Glutamatergic neuron (in vitro differentiated cells): ENCODE measurements at places on chromosomes 12 and 14. TPM values are rescaled to one million over a fixed set of nuclear protein-coding genes. Genes with fewer than 3 reads are reported as not detected.
A peak's percentile ranks its signal among the peaks of the same experiment; 100 is the strongest.

DNA sequence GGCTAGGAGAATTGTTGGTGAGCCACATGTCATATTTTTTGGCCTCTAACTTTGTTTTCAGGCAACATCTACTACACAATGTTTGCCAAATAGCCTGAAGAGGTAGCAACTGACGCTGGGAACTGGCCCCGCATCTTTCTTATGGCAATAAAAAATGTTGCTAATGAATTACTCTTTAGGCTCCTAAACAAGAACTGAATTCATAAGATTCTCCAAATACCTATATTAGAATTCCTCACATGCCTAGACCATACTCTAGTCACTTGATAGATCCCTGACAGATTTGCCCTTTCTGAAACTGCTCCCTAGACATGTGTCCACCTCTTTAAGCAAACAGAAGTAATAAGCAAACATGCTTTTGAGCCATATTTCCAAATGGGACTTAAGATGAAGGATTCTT lies 209.0 kb upstream of the ATXN7L3B start:
- H3K4me3 ChIP-seq = no peak overlapping the region
- H3K27me3 ChIP-seq = no peaks in the 10 kb centered on the region
- H3K36me3 ChIP-seq = no peaks in the 10 kb centered on the region
- no peak overlapping the region for H3K27ac ChIP-seq
- no peaks in the 10 kb centered on the region for H3K4me1 ChIP-seq
- no peak for DNase-seq

DNA sequence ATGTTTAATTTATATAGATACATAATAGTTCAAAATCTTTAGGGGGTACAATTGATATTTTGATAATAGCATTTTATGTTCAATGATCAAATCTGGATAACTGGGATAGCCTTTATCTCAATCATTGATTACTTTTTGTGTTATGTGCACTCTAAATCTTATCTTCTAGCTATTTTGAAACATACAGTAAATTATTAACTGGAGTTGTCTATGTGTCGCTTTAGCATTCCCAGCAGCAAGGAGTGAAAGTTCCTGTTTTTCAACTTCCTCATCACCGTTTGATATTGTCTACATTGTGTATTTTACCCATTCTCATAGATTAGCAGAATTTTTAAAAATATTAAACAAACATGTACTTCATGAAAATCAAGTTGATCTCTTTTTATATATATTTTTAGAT lies 1207.4 kb downstream of the TMEM121 start:
- no peak for DNase-seq
- H3K4me1 ChIP-seq = no peaks in the 10 kb centered on the region
- no peak overlapping the region for H3K4me3 ChIP-seq
- no peak overlapping the region for H3K27ac ChIP-seq
- H3K36me3 ChIP-seq = no peaks in the 10 kb centered on the region

The PPP1CC gene
- 137 TPM for total RNA-seq

GRCh38 chr12:122311696-122312095 lies 45.4 kb upstream of the VPS33A start:
- H3K36me3 ChIP-seq = no peaks in the 10 kb centered on the region
- no peak overlapping the region for H3K4me3 ChIP-seq
- no peaks in the 10 kb centered on the region for H3K27me3 ChIP-seq

The GMPR2 gene
- 55.8 TPM for total RNA-seq

DNA sequence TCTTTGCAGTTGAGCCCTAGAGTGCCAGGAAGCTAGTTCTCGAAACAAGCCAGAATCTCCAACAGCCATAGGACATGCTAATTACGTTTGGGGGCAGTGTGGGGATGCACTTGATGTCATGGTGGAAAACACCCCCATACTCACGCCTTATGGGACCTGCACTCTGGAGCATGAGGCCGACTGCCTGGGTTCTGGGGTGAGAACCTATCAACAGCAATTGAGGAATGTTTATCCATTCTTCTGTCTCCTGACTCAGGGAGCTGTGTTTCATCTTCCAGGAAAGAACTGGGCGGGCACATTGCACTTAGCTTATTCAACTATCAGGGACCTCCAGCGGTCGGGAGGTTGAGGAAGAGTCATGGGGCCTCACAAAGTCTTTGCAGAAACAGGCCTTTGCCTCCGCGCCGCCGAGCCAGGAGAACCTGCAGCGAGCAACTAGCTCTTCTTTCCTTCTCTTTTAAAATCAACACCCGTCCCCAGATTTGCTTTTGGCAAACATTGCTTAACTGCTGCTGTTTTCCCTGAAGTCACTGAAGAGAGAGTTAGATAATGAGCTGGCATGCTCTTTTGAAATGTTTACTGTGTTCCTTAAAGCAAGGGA lies 226.1 kb upstream of the DIO3 start:
- peaks cover 6% of the 10 kb centered on the region for H3K4me1 ChIP-seq
- no peak for DNase-seq
- no peaks in the 10 kb centered on the region for H3K36me3 ChIP-seq
- H3K4me3 ChIP-seq = no peak overlapping the region
- H3K27ac ChIP-seq = no peak overlapping the region

GRCh38 chr14:39339003-39339402 lies 93.2 kb downstream of the FBXO33 start:
- H3K36me3 ChIP-seq = no peaks in the 10 kb centered on the region
- H3K4me1 ChIP-seq = no peaks in the 10 kb centered on the region
- H3K27ac ChIP-seq = no peak overlapping the region
- peaks cover 1% of the 10 kb centered on the region for H3K27me3 ChIP-seq

DNA sequence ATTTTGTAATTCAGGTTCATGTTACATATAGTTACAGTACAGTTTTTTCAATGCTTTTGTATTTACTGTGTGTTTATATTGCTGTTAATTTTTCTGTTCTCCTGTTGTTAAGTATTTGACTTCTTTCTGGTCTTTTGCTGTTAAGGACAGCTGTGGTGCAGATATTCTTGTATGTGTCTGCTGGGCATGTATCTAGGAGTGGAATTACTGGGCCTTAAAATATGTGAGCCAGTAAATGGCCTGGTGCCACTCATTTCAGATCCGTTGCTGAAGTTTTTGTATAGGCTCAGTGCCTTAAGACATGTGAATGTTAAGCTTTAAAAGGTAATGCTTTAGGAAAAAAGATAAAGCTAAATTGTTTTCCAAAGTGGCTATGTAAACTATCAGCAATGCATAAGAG lies 87.3 kb downstream of the TTLL5 start:
- DNase-seq = no peak
- no peaks in the 10 kb centered on the region for H3K4me1 ChIP-seq
- H3K27ac ChIP-seq = no peak overlapping the region
- H3K36me3 ChIP-seq = peaks cover 14% of the 10 kb centered on the region
- H3K27me3 ChIP-seq = no peaks in the 10 kb centered on the region

GRCh38 chr14:89773644-89774316 lies 180.8 kb downstream of the EFCAB11 start:
- H3K4me1 ChIP-seq = peaks cover 10% of the 10 kb centered on the region
- DNase-seq = peak; percentile 25
- no peak overlapping the region for H3K4me3 ChIP-seq
- no peaks in the 10 kb centered on the region for H3K36me3 ChIP-seq
- no peaks in the 10 kb centered on the region for H3K27me3 ChIP-seq

GRCh38 chr12:46516933-46517578 lies 144.5 kb upstream of the SLC38A2 start:
- no peaks in the 10 kb centered on the region for H3K36me3 ChIP-seq
- no peak for DNase-seq
- peaks cover 17% of the 10 kb centered on the region for H3K4me1 ChIP-seq
- no peak overlapping the region for H3K4me3 ChIP-seq
- H3K27ac ChIP-seq = no peak overlapping the region

GRCh38 chr14:85527445-85528035 lies 2.4 kb upstream of the FLRT2 start:
- no peak overlapping the region for H3K27ac ChIP-seq
- peaks cover 20% of the 10 kb centered on the region for H3K27me3 ChIP-seq
- H3K36me3 ChIP-seq = no peaks in the 10 kb centered on the region
- H3K4me1 ChIP-seq = peaks cover 20% of the 10 kb centered on the region
- no peak for DNase-seq
- no peak overlapping the region for H3K4me3 ChIP-seq

- H3K4me1 ChIP-seq = peaks cover 3% of the 10 kb centered on the region
- H3K36me3 ChIP-seq = peaks cover 3% of the 10 kb centered on the region
- DNase-seq = peak; percentile 79
- H3K27ac ChIP-seq = no peak overlapping the region
Observed at GRCh38 chr12:30795410-30796312, 40.9 kb upstream of the CAPRIN2 start.

The ARHGEF25 gene
- total RNA-seq = 80.2 TPM

DNA sequence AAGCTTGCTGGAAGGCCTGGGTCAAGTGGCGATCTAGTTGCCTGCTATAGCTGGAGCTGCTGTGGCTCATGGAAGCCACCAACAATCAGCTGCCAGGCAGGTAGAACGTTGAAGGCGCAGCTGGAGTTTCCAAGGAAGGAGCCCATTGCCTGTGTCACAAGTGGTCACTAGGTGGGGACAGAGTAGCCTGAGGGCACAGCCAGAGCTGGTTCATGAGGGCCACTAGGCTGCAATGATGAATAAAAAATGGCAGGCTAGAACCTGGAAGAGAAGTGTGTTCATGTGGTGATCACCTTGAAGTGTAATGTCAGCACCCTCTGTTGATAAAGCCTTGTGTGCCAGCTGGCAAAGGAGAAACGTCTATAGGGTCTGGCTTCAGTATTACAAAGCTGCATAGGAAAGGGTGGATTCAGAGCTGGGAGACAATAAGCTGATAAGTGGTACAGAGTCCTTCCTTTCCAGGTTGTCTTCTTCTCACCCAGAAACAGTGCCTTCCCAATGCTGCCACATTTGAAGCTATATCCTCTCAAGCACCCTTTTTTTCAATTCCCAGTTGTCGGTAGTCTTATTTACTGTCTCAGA lies 165.8 kb downstream of the EMP1 start:
- peak; percentile 79 for DNase-seq
- H3K4me3 ChIP-seq = no peak overlapping the region
- no peaks in the 10 kb centered on the region for H3K4me1 ChIP-seq
- no peaks in the 10 kb centered on the region for H3K36me3 ChIP-seq
- H3K27me3 ChIP-seq = no peaks in the 10 kb centered on the region

- DNase-seq = no peak
- no peaks in the 10 kb centered on the region for H3K36me3 ChIP-seq
- H3K4me3 ChIP-seq = no peak overlapping the region
- no peak overlapping the region for H3K27ac ChIP-seq
- no peaks in the 10 kb centered on the region for H3K27me3 ChIP-seq
Observed at GRCh38 chr12:95723693-95724384, 66.7 kb downstream of the NTN4 start.

The SRRM4 gene
- total RNA-seq = 183 TPM

DNA sequence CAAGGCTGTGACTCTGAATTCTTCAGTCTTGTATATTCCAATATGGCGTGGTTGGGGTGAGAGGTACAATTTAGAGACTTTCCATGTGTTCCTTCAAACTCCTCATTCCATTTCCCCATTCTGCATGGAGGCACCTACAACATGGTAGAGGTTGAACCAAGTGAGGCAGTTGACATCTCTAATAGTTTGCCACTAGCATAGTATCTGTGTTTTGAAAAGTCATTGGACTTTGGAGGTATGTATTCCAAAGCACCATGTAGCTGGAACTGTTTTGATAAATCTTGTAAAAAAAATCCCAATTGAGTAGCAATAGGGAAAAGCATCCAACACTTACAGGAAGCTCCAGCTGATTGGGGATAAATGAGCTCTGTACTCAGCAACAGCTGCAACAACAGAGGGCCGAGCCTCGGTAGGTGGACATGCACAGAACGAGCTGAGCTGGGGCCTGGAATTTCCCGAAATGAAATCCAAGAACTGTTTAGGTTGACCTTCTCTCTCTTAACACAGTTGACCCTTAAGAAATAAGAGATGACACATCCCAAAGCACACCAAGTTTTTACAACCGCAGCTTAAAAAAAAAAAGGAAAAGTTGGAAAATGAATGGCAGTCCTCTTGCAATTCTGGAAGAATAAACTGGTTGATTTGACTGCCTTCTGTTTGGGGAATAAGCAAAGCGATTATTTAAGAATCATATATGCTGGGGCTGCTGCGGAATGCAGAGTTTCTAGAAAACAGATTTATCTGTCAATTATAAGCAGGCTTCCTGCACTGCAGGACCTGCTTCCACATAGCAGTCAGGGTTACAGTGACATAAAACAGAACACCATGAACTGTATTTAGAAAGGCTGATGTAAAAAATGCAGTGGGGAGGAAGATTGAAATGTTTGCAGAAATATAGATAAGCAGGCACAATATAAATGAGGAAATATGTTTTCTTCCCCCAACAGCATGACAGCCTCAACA lies 194.6 kb upstream of the KRR1 start:
- H3K4me3 ChIP-seq = no peak overlapping the region
- peaks cover 17% of the 10 kb centered on the region for H3K4me1 ChIP-seq

The RHOJ gene
- total RNA-seq = not detected

DNA sequence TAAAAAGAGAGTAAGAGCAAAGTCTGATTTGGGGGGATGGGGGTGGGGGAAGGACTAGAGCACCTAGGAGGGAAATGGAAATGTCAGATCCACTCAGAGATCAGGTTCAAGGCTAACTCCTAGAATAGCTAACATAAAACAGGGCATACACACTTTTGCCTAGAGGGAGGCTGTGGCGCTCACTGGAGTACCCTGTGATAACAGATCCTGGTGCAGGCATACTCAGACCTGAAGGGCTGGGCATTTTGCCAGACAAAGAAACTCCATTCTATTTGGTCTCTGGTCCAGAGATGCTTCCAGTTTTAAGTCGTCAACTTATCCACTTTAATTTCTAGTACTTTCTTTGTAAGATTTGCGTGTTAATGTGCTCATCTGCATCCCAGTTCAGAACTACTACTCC lies 5.8 kb downstream of the CTDSP2 start:
- H3K27ac ChIP-seq = peak overlapping the region; percentile 77
- peaks cover 58% of the 10 kb centered on the region for H3K4me1 ChIP-seq
- H3K36me3 ChIP-seq = no peaks in the 10 kb centered on the region
- no peak for DNase-seq
- peaks cover 8% of the 10 kb centered on the region for H3K27me3 ChIP-seq

GRCh38 chr12:59650588-59651228 lies 54.9 kb downstream of the SLC16A7 start:
- no peaks in the 10 kb centered on the region for H3K36me3 ChIP-seq
- peaks cover 1% of the 10 kb centered on the region for H3K27me3 ChIP-seq
- H3K4me1 ChIP-seq = no peaks in the 10 kb centered on the region
- no peak for DNase-seq
- H3K4me3 ChIP-seq = no peak overlapping the region

The SYNDIG1L gene
- total RNA-seq = 1.5 TPM

GRCh38 chr14:60658211-60658690 lies 9.0 kb upstream of the SIX1 start:
- peak overlapping the region; percentile 95 for H3K4me3 ChIP-seq
- peaks cover 39% of the 10 kb centered on the region for H3K27me3 ChIP-seq
- no peak for DNase-seq

DNA sequence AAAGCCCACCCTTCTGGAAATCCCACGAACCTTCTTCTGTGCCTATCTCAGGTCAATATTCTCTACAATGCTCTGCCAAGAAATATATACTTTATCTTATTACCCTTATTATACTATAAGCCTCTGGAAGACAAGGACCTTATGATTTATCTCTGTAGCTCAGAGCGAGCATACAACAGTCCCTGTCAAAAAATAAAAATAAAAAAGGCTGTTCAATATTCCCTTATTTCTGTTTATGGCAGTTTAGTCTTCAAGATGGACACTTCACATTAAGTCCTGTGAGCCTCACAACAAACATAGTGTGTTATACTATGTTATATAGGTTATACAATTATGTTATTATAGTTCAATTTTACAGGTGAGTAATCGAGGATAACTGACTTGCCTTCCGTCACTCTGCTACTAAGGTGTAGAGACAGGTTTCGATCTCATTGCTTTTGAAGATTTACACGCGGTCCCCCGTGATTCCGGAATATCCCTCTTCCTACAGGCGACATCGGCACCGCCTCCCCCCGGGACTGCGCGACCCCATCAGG lies 562 bp downstream of the EAPP start:
- H3K4me3 ChIP-seq = peak overlapping the region; percentile 100
- H3K36me3 ChIP-seq = no peaks in the 10 kb centered on the region
- peaks cover 4% of the 10 kb centered on the region for H3K27me3 ChIP-seq

The EID3 gene
- 3.7 TPM for total RNA-seq

The CLEC2A gene
- not detected for total RNA-seq
